ENCODE measurements at places on chromosomes 6 and 20.

DNA sequence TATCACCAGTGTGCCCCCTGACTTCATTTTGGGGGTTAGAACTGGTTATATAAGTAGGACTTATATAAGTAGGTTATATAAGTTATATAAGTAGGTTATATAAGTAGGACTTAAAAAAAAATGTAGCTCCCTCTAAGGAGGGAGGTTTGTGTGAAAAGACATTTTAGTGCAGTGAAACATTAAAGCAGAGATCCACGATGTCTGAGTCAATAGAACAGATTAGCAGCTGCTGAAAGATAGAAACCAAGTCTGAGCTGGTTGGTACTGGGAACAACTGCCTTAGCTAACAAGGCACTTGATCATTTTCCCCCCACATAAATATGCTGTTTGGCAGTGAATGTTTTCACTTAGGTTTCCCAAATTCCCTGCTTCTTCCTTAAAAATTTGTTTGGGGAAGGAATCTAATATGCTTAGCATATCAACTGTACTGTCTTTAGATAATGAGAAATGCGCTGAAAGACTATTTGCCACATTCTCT, 2.1 kb upstream of the RPS12 start:
- no peak for DNase-seq

GRCh38 chr20:60467078-60467477, 508.9 kb downstream of the CDH26 start:
- DNase-seq = no peak

DNA sequence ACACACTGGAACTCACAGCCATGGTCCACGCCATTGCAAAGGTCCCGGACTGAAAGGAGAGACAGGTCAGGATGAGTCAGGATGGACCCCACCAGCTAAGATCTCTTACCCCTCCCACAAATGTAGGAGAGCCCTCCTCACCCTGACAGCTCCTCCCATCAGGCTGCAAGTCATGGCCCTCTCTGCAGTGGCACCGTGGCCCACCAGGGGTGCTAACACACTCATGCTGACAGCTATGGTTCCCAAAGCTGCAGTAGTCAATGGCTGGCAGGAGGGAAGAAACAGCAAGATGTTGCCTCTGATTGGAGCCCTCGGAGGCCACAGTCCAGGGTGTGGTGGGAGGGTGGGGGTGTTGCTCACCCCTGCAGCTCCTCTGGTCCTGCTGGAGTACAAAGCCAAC, 5.7 kb upstream of the RBPJL start:
- DNase-seq = peak; percentile 50

DNA sequence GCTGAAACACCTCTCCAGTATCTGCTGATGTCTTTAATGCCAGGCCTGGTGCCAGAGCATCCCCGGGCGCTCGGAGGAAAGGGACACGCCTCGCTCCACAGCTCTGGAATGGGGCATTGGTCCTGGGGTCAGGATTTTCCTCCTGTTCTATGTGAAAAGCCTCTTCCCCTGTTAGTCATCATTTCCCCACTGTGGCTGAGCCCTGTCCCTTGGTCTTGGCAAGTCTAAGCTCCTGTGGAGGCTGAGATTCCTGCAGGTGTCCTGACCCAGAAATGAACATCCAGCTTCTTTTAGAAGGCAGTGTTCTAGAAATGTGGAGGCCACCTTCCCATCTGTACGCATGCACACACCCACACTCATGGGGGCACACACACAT, 19.4 kb downstream of the SYNDIG1 start:
- DNase-seq = no peak

DNA sequence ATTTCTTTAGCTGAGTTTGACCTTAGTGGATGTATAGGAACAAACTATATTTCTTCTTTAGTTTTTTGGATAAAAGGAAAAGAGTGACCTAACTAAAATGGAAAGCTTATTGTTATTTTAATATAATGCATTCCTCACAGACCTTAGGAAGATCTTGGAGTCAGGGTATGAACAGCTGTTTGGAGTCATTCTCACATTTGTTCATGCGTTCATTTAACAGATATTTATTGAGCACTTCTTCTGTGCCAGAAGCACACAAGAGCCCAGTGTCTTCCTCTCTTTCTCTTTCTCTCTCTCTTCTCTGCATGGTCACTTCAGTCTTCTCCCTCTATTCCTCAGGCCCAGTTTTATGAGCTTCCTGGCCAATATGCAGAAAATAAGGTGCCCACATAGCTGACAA, 744.0 kb upstream of the MAP3K7 start:
- no peak for DNase-seq

GRCh38 chr6:144898052-144898689, 613.0 kb downstream of the UTRN start:
- peak; percentile 97 for DNase-seq

DNA sequence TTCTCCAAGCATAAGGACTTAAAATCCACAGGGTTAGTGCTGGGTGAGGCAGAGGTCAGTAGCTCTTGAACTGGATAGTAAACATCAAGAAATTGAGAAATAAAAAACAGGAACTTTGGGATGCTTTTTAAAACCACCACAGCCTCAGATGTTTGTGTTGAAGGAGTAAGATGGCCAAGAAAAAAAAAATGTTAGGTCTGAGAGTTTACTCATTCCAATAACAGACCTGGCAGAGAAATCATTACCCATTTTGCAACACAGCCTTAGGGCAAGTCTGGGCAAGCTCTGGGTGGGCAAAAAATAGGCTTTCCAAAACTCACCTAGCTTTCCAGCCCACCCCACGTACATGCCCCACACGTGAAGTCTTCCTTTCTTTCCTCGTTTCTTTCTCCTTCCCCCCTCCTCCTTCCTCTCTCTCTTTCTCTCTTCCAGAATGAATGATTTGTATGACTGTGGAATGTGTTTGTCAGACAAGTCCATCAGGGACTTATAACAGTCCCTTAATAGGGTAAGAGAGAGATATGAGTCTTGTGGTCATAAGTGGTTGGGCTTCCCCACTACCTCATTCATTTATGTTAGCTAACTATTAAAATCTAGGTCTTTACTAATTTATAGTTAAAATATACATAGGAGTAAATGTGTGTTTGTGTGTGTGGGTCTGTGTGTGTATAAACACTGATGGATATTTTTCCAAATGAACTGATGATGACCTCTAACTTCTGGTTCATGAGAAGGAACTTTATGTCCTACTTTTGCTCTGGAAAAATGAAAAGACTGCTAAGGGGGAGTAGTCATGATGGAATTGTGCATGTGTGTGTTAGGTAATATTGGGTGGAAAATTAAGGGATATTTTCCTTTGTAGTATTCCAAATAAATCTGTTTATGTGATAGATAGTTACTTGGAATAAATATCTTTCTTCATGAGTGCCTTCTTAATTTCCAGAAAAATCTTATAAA, 18.0 kb upstream of the DSE start:
- no peak for DNase-seq

DNA sequence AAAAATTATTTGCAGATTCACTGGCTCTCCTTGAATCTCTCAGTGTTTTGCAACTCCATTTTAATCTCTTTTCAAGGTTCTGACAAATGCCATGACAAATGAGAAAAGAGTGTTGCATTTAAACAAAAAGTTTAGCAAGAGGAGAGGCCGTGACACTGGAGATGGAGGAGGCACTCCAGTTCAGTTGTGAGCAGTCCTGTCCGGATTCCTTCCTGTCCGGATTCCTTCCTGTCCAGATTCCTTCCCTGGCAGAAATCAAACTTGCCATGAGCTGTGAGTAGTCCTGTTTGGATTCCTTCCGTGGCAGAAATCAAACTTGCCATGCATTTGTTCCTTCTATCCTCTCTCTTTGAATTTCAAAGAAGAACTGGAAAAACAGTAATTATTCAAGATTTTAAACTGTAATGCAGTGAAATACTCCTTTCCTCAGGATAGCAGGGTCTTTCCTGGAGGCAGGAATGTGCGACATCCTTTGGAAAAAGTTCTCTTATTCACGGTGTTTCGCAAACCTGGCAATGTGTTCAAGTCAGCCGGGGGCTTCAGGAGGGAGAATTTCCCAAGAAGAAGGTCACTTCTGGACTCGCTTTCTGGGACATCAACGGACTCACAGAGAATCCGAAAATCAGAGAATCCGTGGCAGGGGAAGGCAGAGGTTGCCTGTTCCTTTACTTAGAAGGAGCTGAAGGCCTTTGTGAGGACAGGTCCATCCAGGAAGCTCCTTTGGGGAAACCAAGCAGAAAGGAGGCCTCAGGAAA, 48.7 kb upstream of the DACT2 start:
- DNase-seq = no peak

DNA sequence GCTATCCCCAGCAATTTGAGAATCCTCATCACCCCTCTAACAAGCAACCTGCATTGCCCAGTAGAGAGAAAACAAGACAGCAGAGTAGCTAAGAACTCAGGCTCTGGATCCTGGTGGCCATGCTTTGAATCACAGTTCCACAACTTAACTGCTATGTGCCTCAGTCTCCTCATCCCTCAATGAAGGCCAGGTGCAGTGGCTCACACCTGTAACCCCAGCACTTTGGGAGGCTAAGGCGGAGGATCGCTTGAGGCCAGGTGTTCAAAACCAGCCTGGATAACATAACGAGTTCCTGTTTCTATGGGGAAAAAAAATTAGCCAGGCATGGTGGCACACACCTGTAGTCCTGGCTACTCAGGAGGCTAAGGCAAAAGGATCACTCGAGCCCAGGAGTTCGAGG, 23.7 kb downstream of the BACH2 start:
- DNase-seq = no peak

GRCh38 chr6:140043762-140044378, 669.4 kb upstream of the CITED2 start:
- peak; percentile 43 for DNase-seq

DNA sequence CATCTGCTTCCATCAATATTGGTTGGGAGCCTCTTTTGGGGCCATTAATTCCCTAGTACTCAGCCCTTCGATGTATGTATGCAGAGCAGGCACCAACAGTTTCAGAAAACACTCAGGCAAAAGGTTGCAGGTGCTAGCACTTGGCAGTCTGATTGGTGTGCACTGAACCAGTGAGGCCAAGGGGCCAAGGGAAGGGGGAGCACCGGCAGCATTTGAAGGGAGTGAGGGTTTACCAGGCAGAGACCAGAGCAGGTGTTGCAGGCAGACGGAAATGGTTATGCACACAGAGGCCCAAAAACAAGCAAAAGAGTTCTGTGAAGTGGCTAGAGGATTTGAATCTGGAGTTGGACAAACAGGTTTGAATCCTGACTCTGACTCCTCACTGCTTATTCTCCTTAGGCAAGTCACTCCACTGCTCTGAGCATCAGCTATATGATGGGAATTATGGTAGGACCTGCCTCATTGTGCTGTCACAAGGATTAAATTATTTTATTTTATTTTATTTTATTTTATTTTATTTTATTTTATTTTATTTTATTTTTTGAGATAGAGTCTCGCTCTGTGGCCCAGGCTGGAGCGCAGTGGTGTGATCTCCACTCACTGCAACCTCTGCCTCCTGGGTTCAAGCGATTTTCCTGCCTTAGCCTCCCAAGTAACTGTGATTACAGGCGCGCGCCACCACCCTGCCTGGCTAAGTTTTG, 58.1 kb upstream of the SHLD1 start:
- DNase-seq = no peak

- no peak for DNase-seq
These were observed 184.7 kb downstream of the CDH4 start for GRCh38 chr20:61436667-61437279.

- no peak for DNase-seq
These were observed 37.6 kb upstream of the CST7 start for GRCh38 chr20:24911461-24911860.

DNA sequence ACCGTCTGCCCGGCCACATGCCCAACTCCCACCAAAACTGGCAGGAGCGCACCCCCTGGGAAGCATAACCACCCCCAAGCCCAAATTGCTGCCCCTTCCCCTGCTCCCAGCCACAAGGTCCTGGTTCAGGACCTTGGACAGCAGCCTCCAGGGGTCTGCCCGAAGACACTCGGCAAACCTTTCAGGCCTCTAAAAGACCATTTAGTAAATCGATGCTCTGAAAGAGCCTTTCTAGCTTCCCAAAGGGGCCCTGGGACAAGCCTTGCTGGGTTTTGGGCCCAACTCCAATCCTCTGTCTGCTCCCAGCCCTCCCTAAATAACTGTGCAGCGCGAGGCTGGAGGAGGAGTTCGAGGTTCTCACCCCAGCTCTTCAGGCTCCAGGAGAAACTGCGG, 30.5 kb downstream of the GRM4 start:
- DNase-seq = no peak

DNA sequence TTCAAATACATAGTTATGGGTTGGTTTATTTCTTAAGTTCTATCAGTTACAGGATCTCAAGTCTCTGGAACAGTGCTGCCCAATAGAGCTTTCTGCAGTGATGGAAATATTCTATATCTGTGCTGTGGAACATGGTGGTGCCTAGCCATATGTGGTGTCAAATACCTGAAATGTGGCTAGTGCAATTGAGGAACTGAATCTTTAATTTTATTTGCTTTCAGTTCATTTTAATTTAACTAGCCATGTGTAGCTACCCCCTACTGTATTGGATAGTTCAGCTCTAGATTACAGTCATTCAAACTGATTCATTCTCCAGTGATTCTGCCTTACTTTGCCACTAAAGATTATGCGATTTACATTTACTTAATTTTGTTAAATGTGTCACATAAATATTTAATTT, 503.2 kb downstream of the CDKAL1 start:
- DNase-seq = no peak

GRCh38 chr6:54877713-54878317, 31.2 kb downstream of the FAM83B start:
- no peak for DNase-seq

- no peak for DNase-seq
These were observed 396.6 kb upstream of the GJE1 start for GRCh38 chr6:141736104-141736503.

DNA sequence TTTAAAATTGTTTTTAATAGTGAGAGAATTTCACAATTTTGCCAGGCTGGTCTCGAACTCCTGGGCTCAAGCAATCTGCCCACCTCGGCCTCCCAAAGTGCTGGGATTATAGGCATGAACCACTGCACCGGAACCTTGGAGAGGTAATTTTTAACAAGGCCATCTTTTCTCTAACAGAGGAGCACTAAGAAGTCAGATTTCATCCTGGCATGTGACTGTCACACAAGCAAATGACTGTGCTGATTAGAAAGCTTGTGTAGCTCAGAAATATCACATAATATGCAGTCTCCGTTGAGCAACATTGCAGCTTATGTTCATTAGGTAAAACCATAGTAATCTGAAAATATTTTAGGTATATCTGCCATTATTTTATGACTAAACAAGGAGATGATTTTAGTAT, 156.0 kb downstream of the CCDC170 start:
- DNase-seq = no peak
